ENCODE measurements at places on chromosomes 7 and 10.

DNA sequence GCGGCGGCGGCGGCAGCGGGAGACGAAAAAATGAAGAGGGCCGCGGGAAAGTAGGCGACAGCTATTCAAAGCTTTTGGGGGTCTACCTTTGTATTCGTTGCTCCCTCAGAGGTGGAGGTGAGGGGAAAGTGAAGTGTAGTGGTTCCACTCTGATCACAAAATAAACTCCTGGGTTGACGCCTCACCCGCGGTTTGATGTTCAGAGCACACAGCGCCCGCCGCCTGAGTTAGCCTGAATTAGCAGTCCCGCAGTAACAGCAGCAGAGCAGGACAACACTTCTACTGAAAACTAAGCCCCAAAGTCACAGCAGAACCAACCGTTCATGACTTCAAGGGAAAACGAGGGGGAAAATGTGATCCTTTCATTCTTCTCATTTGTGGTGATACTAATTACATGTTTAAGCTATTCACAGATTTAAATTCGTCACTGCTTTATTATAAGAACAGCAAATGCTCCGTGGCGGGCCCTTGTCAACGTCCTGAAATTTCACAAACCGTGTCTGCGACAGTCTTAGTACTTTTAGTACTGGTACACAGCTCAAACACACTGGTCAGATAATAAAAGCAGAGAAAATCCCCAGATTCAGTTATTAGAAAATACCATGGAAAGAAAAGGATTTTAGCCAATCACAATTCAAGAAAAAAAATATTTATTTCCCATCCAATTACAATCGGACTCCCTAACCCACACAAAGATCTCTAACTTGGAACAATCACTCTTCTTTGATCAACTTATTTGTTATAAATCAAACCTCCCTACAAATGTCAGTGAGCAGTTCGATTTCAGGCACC, 563 bp upstream of the JMJD1C start:
- DNase-seq = peak; percentile 35

GRCh38 chr7:47225387-47226131, 356.4 kb downstream of the TNS3 start:
- no peak for DNase-seq

DNA sequence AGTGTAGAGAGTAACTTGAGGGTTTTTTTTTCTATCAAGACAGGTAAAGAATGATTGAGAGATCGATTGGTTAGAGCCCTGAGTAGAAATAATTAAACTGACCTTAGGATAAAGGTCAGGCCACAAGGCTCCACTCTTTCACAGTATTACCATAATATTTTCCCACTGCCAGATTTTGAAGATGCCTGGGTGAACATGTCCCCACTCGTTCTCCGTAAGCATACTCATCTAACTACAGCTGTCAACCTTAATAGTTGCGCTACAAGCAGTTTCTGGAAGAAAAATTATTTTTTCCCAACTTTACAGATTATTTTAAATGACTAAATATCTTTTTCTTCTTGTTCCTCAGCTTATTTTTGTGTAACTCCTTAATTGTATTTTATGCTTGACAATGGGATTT, 203.2 kb upstream of the LRGUK start:
- no peak for DNase-seq

- DNase-seq = no peak
These were observed 128.0 kb downstream of the MAD1L1 start for GRCh38 chr7:2104716-2105115.

DNA sequence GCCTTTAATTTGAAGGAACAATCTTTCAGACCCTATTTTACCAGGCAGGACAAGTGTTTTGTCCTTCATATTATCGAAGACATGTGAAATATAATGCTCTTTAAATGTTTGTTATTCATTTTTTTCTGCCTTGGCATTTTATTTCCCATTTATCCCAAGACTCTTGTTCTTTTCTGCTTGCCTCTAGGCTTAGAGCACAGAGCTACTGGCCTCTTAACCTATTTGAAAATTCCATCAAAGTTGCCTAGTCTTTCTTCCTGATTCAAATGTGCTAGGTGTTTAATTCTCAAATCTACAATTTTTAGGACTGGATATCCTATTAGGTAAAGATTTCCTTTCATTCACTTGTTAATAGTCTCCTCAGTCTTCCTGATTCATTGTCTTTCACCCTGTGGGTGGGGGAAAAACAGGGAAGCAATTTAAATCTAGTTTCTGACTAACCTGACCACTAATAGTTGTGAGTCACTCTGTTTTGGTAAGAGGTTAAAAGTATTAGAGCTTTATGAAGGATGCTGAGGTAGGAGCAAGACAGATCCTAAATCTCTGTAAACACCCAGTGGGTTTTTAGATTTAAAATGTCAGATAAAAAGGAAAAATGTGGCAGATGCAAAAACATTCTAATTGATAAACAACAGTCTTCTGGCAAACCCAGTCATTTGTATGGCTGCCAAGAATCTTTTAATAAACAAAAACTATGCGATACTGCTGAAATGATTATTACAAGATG, 1.5 kb downstream of the LIPK start:
- no peak for DNase-seq

GRCh38 chr10:114044247-114045135, 825 bp downstream of the ADRB1 start:
- peak; percentile 17 for DNase-seq

GRCh38 chr7:37285706-37286453, 162.8 kb downstream of the ELMO1 start:
- DNase-seq = no peak

DNA sequence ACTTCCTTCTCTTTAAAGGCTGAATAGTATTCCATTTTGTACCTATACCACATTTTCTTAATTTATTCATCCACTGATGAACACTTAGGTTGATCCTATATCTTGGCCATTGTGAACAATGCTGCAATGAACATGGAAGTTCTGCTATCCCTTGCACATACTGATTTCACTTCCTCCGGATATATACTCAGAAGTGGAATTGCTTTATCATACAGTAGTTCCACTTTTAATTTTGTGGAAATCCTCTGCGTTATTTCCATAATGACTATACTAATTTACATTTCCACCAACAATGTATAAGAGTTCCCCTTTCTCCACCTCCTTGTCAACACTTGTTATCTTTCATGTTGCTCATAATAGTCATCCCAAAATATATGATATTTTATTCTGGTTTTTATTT, 312.6 kb downstream of the PLXDC2 start:
- no peak for DNase-seq

DNA sequence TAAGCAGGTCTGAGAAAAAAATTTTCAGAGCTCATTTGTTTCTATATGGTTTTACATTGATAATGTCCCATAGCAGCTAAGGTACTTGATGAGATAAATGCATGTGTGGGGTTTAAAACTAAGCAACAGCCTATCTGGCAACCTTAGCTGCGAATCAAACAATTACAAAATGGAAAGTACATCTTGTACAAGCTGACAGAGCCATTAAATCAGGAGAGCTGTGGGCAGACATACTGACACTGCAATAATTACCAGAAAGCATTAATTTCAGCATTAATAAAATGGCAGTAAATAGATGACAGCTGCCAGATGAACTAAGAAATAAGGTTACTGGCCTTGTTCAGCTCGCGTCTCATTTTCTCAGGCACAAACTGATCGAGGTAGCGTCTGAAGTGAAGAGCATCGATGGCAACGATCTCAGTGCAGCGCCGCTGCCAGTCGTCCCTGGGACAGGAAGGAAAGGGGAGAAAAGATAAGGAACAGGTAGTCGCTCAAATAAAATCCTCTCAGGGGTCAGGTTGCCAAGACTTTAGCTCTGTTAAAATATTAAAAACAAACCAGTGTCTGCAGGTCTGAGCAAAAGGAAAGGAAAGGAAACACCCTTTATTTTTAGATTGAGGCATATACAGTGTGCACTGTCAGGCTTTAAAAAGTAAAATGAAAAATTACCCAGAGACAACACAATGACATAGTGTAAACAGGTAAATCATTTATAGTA, 79.7 kb upstream of the OGDHL start:
- DNase-seq = no peak

- DNase-seq = no peak
These were observed 186.8 kb downstream of the COBL start for GRCh38 chr7:51129527-51130472.

DNA sequence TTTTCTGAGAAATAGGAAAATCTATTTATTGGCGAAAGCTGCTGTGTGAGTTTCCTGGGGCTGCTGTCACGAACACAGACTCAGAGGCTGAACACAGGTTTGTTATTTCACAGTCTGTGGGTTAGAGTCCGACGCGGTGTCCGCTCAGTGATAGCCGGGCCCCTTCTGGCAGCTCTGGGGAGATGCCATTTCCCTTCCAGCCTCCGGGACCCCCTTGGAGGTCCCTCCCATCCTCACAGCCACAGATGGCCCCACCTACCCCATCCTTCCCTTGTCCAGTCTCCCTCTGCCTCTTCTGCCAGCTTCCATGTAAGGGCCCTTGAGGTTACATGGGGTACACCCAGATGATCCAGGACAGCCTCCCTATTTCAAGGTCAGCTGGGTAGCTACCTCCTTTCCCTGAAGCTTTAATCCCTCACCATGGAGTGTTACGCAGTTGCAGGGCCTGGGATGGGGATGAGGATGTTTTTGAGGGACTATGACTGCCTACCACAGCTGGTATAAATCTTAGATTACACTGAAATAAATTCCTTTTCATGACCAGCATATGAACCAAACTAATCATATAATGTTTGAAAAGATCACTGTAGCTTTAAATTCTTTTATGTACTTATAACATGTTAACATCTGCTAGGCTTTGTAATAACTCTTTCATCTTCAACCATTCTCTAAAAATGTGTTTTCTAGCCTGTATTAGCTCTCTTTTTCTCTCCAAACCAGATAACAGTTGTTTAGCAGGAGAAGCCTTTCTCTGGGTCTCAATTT, 98.5 kb downstream of the WDR37 start:
- no peak for DNase-seq

- DNase-seq = no peak
These were observed 95.1 kb upstream of the DIP2C start for GRCh38 chr10:784403-785088.

Measured in CD4-positive, alpha-beta T cell treated with Interferon gamma for 1 hour (primary cell).